Retina (tissue), 1 donor: ENCODE measurements at places on chromosomes 3 and 15.

DNA sequence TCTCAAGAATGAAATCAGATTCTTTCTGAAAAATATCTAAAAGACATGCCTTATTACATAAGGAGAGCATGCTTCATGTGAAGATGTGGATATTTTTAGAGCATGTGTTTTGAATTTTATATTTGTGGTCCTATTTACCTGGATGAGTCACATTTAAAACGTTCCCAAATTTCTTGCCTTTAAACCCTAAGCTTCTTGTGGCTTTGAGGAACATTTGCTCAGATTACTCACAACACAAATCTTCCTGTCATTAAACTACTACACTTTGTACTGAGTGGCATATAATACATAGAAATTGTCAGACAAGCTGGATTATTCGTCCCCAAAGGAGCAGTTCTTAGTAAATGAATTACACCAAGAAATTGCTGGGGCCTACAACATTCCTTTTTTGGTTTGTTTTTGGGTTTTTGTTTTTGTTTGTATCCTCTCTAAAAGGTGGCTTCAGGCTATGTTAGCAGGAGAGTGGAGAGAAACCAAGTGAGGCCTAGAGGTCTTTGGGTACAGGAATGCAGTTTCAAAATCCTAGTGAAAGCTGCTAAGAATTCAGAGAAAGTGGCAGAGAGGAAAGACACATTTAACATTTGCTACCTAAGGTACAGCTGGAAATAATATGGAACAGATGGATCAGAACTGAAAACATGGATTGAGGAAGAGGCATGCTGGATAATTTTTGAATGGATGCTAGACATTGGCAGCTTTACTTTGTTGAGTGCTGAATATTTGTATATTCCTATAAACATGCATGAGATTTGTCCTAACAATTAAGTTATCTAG is 128.1 kb downstream of the RPL22L1 start:
- DNase-seq, result no peak

DNA sequence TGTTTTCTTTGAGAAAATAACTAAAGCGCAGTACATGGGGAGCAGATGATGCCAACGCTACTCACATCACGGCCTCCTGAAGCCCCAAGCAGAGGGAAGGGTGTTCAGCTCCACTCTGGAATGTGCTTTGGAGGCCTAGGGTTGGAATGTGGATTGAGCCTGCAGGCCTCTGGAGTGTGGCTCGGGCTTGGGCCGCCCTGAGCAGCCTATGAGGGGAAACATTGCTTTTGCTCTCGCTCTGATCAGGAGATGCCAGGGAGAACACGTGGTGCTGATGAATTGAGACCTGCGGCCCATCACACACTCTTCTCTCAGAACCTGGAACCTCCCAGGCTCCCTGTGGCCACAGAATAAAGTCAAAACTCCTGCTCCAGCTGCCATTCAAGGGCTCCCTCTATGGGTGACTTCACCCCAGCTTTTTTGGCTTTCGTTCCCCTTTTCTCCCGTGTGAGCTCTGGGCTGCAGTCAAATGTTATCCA is 23.3 kb downstream of the CCDC13 start:
- no peak for DNase-seq

- peak; percentile 49 for DNase-seq
These were observed 6.7 kb downstream of the CCDC9B start for GRCh38 chr15:40333922-40334492.

GRCh38 chr15:76185716-76186115 is 125.6 kb downstream of the ETFA start:
- no peak for DNase-seq

- DNase-seq, result no peak
These were observed 243.5 kb upstream of the SEMA6D start for GRCh38 chr15:47473832-47474231.

- DNase-seq, result no peak
These were observed 64.4 kb downstream of the MAGEF1 start for GRCh38 chr3:184647405-184647936.

- peak; percentile 79 for DNase-seq
These were observed 924 bp upstream of the SIN3A start for GRCh38 chr15:75452364-75452864.

DNA sequence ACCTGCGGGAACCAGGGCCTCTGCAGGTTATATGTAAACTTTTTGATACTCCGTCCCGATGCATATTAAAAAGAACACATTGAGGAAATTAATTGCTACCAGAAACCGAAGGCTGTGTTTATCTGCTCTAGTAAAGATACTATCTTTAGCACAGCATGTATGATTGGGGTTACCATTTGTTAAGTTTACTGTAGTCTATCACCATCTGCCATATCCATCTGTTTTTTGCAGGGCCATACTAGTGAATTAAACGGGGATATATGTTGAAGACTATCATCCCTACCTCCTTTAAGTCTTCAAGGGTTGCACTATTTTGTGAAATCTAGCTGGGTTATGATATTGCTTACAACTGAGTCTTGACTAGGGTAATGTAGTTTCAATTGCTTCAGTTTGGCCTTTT is 597.0 kb downstream of the SQOR start:
- no peak for DNase-seq

DNA sequence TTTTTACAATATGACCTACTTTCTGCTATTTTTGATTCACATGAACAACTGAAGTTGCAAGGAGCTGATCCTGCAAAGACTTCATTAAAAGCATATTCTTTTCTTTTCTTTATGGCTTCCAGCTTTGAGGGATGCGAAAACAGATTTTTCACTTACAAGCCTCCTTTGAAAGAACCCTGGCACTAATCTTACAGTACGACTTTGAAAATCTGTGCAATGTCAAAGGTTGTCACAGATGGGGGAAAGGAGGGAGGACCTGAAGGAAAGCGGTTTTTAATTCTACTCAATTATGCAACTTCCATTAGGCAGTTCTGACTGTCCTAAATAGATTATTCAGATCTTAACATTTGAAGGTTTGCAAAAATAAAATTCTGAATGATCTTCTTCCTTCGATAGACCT is 130.5 kb downstream of the TNIK start:
- DNase-seq, result peak; percentile 47

- no peak for DNase-seq
These were observed 39.3 kb downstream of the RHCG start for GRCh38 chr15:89457086-89457485.

DNA sequence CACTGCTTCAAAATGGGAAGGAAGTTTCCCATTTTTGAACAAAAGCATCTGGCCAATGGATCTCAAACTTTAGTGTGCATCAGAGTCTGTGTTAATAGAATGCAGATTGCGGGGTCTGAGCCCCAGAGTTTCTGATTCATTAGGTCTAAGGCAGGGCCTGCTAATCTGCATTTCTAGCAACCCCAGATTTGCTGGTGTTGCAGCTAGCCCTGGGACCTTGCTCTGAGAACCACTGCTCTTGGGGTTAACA is 30.7 kb upstream of the USP3 start:
- no peak for DNase-seq

DNA sequence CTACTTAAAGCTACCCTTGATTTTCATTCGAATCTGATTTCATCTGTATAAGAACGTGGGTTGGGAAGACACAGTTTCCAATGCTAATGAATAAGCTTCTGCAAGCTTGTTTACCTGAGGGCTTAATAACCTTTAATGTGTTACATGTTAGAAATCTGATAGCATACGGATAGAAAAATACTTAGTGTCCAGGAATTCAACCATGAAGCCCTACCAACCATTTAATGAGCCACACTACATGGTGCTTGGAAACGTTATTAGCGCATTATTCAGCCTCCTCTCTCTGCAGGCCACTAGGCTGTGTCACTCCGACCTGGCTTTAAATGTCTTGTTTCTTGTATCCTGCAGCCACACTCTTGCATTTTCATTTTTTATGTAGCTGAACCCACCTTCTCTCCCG is 1.6 kb downstream of the FAM81A start:
- DNase-seq, result no peak

GRCh38 chr15:63605816-63606215 is 8.6 kb downstream of the FBXL22 start:
- DNase-seq, result no peak

DNA sequence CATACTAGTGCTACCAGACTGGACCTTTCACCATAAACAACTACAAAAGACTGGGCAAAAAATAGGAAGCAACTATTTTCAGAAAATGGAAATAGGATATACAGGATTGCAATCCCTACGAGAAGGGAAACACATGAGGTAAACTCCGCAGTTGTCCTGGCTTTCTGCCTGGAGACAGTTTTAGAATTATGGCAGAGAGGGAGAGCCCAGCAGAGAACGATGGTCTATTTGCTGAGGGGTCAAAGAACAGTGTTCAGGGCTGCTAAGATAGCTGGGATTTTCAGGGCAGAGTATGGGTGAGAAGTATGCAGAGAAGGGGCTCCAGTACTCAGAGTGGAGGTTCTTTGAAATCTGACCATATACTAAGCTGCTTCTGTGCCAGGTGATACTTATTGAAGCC is 163.4 kb downstream of the CHDH start:
- DNase-seq, result no peak

GRCh38 chr3:131158434-131158833 is 131.8 kb downstream of the NEK11 start:
- no peak for DNase-seq

- peak; percentile 74 for DNase-seq
These were observed 675 bp downstream of the RBM15B start for GRCh38 chr3:51391566-51392354.

DNA sequence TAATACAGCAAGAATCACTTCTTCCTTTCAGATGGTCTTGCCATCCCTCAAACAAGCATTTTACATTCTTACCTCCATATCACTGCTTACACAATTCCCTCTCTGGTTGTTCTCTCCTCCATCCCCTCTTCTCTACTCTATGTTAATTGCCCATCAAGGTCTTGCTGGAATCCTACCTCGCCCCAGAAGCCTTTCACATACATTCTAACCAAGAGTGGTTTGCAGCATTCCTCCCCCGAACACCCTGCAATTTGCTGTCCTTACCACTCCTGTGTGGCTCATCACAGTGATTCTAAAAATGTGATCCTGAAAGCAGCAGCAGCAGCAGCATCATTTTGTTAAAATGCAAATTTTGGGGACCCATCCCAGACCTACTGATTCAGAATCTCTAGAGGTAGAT is 30.6 kb downstream of the TNIK start:
- no peak for DNase-seq

GRCh38 chr3:52044869-52045619 is 11.3 kb downstream of the DUSP7 start:
- no peak for DNase-seq

DNA sequence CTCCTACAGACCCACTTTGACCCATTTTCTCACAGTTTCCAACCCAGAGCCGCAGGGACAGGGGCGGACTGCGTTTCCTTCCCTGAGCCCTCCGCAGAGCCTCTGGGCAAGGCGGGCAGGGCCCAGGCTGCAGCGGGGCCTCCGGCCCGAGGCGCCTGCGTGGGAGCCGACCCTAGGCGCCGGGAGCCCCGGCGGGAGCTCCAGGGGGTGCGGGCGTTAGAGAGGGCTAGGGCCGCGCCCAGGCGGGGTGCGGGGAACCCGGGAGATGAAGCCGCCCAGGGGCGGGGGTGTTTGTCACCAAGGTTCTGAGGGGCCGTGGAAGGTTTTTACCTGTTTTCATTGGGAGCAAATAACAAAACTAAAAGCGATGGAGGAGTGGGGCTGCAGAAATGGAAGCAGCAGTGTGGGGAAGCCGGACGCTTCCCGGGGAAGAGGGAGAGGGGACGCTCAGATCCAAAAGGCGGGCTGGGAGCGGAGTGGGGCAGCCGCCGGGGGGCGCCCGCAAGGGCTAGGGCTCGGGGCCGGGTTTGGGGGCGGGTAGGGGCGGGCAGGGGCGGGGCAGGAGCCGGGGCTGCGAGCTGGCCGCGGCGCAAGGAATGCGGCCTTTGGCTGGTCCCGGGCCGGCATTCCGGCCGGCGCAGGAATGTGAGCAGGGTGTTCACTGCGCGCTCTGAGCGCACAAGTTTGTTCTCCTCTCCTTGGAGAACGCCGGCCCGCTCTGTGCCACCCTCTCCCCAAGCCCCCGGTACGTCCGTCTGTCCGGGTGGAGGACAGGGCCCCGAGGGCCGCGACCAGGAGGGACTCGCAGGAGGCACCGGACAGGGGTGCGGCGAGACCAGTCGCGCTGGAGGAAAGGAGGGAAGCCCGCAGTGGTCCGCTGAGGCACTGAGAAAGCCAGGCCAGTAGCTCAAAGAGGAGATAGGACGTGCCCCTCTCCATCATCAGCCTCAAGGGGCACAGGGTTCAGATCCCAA is 61.1 kb downstream of the AMOTL2 start:
- DNase-seq, result peak; percentile 68

- no peak for DNase-seq
These were observed 34.8 kb upstream of the PAK6 start for GRCh38 chr15:40204100-40204499.

GRCh38 chr3:38311476-38311875 is 29.4 kb downstream of the SLC22A14 start:
- DNase-seq, result no peak

- DNase-seq, result no peak
These were observed 27.4 kb upstream of the ATP10A start for GRCh38 chr15:25890529-25890928.

DNA sequence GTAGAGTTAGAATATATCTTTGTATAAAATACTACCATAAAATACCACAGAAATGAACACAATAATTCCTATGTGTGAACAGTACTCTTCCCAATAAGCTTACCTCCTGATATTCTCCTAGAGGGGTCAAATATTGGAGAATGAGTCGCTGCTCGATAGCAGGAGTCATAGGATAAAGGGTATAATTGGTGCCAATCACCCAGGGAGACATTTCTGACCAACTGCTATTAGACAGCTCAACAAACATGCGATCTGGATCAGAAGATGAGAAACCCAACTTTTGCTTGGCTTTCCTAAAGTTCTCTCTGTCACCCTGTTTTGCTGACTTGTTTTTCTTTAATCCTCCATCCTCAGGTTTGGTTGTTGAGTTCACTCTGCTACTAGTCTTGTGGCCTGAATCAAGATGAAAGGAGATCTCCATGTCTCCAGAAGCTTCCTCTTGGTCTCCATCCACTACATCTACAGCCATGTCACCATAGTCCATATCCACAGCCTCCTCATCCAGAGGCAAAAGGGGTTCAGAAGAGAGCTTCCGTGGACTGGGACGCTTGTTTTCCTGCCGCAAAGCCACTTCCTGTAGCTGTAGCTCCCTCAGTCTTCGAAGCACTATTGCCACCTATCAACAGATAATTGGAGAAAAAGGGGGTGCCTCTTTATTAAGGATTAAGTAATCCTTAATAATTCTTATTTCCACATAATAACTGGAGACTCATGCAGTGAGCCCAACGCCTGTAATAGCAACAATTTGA is 50.4 kb downstream of the RBM15B start:
- no peak for DNase-seq

DNA sequence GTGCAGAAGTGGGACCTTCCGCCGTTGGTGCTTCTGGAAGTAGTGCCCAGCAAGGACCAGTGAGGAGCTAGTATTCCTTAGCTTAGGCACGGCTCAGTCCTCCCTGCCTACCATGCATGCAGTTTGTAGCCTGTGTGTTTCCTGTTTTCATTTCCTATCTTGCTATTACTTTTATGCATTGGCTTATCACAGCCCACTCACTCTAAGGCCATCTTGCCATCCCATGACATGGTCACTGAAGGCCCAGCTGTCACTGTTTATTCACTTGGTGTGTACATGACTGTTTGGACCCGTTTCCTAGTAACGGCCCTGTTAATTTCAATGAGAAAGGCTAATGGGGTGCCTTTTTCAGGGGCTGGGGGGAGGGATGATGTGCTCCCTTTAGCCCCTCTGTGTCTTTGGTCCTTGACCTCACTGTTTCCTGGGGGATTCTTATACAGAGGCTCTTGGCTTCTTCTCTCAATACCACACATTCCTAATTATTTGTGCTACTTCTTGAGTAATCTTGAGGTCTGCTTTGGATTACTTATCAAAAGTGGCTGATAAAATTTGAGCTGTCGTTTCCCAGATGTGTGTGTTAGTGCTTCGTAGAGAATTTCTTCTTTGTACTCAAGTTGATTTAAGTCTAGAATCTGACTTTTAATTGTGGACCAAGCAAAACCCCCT is 24.5 kb upstream of the TRAK1 start:
- peak; percentile 39 for DNase-seq
